ENCODE measurements at places on chromosomes 13 and 19.
A peak's percentile ranks its signal among the peaks of the same experiment; 100 is the strongest.

DNA sequence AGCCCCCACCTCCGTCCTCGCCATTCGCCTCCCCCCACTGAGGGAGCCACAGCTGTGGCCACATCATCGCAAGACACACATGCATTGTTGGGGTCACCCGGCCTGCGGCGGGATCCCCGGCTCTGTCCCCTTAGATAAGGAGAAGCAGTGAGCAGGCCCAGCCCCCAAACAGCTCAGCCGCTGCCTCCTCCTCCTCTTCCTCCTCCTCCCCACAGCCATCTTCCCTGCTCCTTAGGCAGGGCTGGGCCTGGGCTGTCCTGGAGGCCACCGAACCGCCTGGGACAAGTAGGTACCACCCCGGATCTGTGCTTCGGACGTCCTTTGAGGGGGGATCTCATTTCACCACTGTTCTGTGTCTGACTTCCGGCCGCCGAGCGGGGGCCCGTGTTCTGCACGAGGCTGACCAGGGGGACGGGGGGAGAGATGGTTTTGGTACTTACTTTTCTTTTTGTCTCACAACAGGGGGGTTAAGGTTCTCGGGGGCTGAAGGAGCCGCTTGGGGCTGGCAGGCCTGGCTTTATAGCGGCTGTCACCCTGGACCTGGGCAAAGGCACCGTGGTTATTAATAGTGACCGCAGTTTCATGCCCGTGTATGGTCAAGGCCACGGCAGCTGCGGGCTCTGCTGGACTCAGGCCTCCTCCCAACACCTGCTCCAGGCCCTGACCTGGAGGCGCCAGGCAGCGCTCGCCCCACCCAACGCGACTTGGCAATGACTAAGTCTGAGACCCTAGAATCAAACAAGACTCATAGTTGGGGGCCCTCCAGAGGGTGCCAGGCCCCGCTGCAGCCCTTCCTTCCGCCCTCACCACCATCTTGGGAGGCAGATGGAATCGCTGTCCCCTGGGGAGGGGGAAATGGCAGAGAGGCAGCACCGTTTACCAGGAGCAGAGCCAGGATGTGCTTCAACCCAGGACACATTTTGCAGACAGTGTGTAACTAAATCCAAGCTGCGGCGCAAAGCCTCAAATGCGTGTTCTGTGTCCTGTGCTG, 18.3 kb downstream of the NMRK2 start:
- DNase-seq = peak; percentile 92

DNA sequence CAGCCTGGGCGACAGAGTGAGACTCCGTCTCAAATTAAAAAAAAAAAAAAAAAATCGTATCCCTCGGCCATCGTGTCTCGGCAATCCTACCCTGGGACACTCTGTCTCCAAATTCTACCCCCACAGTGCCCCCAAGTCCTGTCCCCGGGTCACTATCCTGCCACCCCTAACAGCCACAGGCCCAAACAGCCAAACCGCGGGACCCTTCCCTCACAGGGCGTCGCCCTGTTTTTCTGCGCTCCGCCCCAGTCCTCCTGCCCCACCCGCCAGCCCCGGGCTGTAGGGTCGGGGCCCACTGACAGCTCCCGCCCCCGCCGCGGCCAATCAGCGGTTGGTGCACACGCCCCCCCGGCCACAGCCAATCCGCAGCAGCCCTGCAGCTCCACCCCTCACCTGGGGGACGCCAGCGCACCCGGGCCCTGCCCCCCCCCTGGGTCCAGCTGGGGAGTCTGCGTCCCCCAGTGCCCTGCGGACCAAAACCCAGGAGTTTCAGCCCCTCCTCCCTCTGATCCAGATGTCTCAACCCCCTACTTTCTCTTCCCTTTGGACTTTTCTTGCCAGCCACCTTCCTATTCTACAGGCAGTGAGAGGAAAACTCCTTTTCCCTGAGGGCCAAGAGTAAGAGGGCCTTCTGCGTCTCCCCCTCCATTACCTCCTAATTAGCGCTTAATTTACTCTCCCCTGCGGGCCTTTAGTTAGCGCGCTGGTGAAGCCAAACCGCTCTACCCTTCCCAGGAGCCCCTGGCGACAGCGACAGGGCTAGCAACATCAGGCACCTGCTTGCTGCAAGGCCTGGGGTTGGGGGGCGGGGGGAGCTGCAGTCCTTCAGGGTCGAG, 1.5 kb upstream of the BCAT2 start:
- peak; percentile 95 for DNase-seq

- no peak for DNase-seq
Measured at GRCh38 chr19:29696565-29696846, 18.6 kb downstream of the C19orf12 start.

DNA sequence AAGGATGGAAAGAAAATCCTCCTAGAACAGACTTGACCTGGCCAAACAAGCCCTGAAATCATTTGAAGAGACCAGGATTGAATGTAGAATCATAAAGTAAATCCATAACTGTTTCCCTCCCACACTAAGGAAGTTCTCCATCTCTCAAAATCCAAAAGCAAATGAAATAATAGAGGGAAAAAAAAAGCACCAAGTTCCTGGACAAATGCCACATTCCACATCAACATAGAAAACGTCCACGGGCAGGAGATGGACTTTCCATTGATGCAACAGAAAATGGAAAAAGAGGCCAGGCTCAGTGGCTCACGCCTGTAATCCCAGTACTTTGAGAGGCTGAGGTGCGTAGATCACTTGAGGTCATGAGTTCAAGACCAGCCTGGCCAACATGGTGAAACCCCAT, 56.2 kb downstream of the INSR start:
- DNase-seq = no peak

DNA sequence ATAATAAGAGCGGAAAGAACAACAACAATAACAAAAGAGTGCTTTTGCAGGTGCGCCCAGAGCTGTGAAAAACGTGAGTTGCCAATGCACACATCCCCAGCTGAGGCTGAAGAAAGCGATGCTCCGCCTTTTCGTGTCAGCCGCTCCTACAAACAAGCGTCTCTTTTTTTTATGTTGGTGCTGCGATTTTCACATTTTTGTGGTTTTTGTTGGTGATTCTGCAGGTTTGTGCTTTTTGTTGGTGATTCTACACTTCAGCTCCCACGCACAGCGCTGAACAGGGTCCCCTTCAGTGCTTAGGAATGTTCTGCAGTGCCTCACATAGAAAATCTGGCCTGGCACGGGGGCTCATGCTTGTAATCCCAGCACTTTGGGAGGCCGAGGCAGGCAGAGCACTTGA, 7.3 kb upstream of the SBK3 start:
- DNase-seq = no peak

DNA sequence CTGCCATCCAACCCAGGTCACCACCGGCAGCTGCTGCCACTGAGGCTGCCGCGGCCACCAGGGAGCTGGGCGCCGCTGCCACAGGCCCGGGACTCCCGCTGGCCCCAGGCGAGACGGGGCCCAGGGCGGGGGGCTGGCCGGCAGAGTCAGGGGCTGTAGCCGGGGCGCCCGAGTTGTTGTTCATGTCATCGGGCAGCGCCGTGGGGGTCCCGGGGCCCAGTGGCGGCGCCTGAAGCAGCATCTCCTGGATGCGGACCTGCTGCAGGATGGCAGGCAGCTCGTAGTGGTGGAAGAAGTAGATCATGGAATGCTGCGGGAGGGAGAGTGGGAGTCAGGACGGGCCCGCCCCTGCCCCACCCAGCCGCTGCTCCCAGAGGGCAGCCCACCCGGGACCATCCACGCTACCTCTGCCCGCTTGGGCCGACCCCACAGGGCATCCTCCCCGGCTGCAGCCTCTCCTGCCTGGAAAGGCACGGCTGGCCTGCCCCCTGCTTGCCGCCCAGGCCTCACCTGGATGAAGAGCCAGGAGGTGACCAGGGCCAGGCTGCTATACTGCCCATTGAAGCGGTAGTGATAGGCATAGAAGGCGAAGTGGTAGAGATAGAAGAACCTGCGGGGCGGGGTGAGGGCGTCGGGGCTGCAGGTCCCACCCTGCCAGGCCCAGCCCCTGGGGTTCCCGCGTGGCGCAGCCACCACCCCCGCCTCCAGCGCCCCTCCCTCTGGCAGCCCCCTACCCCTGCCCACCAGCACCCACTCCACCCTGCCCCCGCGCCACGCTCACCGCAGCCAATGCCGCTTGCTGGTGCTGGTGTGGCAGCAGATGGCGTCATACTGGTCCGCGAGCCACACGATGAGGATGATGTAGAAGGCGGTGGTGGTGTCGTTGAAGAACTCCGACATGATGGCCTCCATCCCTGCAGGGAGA, 10.1 kb downstream of the TMEM259 start:
- no peak for DNase-seq

DNA sequence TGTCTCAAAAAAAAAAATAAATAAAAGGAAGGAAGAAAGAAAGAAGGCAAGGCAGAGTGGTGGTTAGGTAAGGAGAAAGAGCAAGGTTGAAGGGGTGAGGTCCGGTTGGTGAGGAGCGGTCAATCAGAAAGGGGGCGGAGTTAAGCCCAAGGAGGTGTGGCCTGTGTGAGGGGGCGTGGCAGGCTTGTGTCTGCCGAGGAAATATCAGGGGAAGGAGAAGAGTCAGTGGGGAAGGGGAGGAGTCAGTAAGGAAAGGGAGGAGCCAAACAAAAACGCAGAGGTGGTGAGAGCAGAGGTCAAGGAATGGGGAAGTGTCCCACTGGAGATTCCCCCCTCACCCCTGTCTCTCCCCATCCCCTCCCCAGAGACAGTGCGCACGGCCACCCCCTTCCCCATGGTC, 5.9 kb downstream of the CACNG7 start:
- no peak for DNase-seq

DNA sequence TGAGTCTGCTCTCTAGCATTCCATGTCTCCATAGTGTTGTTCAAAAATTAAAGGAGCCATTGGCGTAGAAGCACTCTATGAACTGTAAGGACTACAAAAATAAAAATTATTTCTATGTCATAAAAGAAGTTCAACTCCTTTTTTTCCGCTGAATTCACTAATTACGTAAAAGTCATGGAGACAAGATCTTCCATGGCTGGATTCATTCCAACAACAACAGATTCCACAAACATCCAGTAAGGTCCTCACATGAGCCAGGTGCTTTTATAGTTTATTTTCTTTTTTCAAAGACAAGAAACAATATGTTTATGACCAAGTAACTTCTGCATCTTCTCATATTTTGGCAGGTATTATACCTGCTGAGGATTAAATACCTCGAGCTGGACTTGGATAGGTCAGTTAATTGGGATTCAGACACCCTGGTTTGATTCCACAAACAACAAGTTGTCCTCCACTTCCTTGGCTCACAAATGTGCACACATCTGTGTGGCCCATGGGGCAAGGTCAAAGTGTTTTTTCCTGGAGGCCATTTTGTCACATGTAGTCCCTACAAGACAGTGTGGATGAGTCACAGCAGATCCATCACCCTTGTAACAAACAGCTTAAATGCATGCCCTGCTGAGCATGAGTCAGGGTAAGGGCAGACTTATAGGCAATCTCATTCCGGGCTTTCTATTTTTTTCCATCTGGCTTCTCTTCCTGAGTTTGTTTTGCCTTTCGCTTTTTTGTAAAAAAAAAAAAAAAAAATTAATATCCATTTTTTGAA, 475.6 kb downstream of the COG6 start:
- no peak for DNase-seq

GRCh38 chr19:16714702-16715287, 4.9 kb upstream of the NWD1 start:
- DNase-seq = no peak

DNA sequence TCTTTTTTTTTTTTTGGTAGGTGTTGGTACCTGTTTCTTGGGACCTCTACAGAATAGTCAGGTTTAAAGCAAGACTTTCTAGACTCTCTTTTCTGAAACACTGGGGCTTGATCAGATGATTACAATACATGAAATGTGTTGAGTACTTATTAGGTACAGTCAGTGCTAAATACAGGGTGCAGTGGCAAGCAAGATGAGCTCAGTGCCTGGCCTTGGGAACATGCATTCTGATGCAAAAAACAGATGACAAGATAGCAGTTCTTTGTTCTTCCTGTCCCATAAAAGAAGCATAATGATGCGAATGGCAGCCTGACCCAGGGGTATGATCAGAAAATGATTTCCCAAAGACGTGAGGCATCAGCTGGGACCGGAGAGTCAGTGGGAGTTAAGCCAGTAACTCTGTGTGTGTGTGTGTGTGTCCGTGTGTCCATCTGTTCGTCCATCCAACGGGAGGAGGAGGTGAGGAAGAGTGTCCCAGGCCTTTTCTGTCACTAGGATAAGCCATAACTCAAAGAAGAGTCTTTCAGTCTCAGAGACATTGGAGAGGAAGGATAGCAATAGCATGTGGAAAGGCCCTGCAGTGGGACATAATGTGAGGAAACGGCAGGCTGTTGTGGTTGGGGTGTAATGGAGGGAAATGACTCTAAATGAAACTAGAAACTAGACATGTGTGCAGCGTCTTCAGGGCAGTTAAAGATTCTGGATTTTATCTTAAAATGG, 32.2 kb downstream of the SLAIN1 start:
- DNase-seq = no peak

DNA sequence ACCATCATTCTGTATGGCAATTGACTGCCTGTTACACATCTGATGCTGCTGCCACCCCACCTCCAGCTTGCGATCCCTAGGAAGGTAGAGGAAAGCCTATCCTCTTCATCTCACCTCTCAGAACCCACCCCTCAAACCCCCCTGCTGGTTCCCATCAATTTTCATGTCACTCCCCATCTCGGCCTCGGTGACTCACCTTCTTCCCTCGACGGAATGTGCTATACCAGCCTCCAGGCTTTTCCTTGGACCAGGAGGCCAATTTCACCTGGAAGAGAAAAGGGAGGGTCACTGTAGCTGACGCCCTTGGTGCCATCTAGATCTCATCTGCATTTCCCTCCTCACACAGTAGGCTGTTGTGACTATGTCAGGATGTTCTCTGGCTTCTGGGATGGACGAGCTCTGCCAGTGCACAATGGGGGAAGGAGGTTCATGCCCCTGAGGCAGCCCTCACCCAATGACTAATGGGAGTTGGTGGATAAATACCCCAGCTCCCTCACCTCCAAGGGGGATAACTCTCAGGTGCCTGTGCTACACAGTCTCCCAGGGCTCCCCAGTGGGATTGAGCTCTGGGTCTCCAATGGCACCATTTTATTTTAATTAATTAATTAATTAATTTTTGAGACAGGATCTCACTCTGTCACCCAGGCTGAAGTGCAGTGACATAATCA, 26.4 kb upstream of the OLFM2 start:
- DNase-seq = no peak

DNA sequence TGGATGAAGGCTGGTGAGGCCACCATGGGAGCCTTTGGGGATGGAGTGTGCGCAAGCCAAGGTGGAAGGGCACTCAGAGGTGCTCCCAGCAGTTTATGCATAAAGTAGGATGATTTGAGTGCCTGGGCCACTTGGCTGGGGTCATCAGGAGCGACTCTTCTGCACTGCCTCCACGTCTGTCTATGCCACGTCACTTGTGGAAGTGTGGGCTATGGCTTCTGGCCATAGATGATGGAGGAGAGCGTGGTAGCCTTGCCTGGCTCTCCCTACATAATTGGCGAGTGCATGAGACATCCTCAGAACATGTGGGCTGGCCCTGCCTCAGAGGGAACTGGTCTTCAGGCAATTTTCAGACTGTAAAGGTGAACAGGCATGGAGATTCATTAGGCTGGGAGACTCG, 182.9 kb downstream of the TEX29 start:
- DNase-seq = no peak

GRCh38 chr13:59475911-59476310, 687.8 kb downstream of the DIAPH3 start:
- no peak for DNase-seq

- no peak for DNase-seq
Measured at GRCh38 chr19:23439623-23440022, 44.4 kb upstream of the ZNF91 start.

GRCh38 chr19:18465214-18465963, 27.5 kb upstream of the ISYNA1 start:
- peak; percentile 47 for DNase-seq
